ENCODE measurements at places on chromosomes 2 and 18.

- no peak for DNase-seq
These were observed 60.7 kb downstream of the USP34 start for GRCh38 chr2:61410185-61410584.

DNA sequence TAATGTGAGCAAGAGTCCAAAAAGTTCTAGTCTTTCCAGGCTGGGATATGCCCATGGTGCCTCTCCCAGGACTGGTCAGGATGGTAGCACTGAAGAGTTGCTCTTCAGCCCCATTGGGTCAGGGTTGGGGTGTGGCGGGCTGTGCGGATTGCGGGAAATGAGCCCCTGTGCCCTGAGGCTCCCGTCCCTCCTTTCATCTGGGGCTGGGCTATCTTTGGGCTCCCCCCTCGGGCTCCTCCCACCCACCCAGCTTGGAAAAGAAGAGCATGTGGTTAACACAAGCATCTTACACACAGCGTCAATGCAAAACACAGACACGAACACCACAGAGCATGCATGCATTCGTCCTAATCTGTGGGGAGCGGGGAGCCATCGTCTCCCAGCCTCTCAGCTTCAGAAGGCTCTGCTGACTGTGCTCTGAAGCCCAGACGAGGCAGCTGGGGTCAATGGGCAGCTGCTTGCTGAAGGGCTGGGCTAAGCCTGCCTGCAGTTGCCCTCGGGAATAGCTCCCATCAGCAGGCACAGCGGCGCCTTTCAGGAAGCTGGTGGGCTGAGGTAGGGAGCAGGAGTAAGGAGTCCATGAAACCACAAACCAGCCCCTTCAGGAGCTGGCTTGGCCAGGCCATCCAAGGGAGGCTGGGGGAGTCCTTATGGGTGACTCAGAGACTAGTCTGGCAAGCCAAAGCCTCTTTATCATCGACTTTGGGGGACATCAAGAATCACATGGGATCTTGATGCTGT lies 112.9 kb downstream of the CLIP4 start:
- DNase-seq = peak; percentile 56

DNA sequence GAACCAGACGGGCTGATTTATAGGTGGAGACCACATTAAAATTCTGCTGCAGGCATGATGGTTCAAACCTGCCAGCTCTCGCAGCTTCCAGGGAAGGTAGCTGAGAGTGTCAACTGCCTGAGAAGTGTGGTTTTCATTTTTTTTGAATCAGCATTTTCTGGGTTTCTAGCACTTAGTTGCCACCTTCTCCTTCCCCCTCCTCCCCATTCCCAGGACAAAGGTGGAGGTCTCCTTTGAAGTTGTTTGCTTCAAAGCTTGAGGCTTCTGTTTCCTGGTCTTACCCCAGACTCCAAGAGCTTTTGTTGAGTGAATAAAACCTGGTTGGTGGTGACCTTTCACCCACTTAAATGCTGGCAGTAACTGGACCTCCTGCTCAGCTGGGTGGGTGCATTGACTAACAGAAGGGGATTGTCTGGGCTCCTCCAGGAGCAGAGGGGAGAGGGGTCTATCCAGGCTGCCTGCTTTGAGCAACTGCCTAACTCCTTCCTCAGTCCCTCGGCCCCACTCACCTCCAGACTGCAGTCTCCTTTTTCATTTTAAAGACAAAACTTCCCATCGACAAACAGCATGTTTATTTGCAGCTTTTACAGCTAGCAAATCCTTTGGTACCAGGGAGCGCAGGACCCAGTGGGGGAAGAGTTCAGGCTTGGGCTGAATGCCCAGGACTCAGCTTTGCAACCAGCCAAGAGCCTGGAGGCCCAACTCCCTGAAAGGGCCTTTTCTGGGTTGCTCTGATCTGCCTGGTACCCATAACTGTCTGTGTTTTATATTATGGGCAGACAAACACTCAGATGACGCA lies 3.5 kb downstream of the RHOB start:
- peak; percentile 90 for DNase-seq

DNA sequence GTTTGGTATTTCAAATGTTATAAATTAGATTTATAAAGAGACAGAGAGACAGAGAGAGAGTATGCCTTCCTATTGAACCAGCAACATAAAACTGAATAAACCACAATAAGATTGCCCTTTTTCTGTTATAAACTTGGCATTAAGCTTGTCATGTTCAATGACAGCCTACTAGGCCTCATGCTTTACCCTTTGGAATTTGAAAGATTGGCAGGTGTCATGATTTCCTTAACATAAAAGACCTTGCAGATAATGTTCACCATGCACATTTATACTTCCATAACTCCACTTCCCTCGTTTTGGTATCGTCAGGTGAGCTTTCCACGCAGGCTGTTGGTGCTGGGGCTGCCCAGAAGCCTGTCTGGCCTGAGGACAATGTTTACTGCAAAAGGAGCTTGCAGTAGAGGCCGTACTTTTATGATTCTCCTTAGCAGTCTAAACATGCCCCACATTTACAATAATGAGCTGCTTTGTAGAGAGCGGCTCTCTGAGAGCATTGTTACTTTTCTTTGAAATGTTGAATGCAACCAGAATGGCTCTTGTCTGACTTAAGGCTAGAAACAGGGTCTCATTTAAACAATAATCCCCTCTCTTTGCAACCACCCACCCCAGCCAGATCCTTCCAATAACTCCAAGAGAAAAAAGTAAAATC lies 379.1 kb upstream of the ATP5MC3 start:
- no peak for DNase-seq

- DNase-seq = peak; percentile 94
These were observed 143.0 kb downstream of the ZNF516 start for GRCh38 chr18:76351961-76352581.

DNA sequence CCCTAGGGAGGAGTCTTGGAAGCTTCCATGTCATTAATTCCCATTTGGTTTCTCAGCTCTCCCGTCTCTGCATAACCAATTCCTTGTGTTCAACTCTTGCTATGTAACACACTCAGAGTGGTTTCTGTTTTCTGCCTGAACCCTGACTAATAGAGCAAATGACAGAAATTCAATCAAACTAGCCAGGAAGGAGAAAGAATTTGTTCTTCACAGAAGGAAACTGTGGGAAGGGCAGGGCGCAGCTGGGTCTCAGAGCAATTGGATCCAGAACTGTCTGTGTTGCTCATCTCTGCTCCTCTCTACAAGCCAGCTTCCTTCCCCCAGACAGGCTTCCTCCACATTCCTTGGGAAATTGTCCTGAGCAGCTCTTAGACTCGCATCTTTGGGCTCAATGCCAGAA lies 269.8 kb downstream of the TNS1 start:
- peak; percentile 79 for DNase-seq

DNA sequence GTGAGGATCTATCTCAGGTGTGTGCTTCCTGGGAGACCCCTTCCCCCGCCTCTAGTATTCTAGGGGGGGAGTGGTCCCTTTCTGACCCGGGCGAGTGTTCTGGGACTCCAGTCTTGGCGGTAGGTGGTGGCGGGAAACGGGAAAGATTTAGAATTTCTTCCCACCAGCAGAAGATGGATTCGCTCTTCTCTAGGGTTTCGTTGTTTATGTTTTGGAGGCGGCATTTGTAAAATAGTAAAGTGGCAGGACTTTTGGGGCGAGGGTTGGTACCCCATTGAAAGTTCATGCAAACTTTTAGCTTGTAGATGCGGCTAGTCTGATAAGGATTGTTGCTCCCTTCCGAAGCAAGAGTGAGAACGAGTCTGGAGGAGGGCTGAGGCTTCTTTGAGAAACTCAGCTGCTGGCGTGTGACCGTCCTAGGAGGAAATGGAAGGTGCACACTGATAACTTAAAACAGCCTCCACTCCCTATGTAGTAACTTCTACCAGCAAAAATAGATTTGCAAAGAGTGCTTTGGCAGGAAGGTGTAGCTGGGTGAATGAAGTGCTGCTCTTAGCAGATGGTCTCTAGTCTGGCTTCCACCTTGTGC lies 412 bp downstream of the GPD2 start:
- no peak for DNase-seq

DNA sequence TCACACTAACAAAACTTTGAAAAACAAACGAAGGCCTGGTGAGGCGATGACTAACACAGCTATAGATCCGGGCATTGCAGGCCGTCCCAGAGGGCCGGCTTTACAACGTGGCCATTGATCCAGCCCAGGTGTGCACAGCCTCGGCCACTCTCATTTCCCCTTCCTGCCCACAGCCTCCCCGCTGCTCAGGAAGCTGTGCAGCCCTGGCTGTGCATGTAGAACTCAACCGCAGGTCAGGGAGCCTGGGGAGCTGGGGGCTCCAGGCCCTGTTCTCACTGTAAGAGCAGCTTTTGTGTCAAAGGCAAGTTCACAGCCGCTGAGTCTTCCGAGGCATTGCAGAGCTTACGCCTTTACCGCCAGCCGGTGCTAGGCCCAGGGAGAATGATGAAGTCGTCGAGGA lies 87.2 kb downstream of the LONRF2 start:
- DNase-seq = no peak

DNA sequence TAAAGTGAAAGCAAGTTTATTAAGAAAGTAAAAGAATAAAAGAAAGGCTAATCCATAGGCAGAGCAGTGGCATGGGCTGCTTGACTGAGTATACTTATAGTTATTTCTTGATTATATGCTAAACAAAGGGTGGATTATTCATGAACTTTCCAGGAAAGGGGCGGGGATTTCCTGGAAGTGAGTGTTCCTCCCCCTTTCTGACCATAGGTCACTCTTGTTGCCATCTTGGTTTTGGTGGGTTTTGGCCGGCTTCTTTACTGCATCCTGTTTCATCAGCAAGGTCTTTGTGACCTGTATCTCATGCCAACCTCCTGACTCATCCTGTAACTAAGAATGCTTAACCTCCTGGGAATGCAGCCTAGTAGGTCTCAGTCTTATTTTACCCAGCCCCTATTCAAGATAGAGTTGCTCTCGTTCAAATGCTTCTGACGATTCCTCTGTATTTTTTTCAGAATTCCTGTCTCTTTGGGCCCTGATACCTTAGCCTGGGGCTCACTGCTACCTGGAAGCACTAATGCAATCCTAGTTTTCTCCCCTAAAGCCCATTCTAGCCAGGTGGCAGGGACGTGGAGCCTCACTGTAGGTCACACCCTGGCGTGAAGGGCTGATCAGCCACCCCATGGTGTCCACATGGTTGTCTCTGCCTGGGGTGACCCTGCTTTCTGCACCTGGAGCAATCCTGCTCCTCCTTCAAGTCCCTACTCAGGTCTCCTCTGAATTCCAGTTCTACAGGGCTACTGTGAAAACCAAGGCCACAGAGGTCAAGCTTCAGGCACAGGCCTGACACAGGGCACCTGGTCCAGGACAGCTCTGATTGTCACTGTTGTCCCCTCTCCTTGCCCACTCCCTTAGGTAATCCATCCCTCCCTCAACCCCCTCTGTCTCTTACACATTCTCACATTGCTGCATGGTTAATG lies 6.0 kb upstream of the SLC35F6 start:
- peak; percentile 99 for DNase-seq

- no peak for DNase-seq
These were observed 117.9 kb upstream of the POU3F3 start for GRCh38 chr2:104736026-104736425.

- DNase-seq = peak; percentile 85
These were observed 23.3 kb upstream of the ST3GAL5 start for GRCh38 chr2:85911814-85912692.

DNA sequence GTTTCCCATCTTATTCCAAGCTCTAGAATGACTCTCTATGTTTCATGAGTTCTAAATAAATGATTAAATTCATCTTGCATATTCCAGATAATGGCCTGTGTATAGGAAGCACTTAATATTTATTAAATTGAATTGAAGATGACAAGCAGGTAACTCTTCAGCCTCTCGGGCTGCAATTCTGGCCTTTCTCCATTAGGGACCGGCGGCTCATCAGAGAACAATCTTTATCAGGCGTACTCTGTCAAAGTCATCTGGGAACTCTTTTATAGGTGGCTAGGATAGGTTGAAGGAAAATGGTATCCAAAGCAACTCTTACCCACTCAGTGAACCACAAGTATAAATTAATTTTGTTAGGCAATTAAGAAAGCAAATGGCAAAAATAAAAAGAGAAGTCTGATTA lies 308.5 kb downstream of the NOL4 start:
- no peak for DNase-seq

Data from fibroblast of mammary gland (primary cell).